ENCODE measurements at places on chromosomes 6 and 20. TPM values are rescaled to one million over a fixed set of nuclear protein-coding genes. Genes with fewer than 3 reads are reported as not detected.

The OPN5 gene
- not detected for total RNA-seq

The SIRPB1 gene
- 1.2 TPM for total RNA-seq

The CLPSL1 gene
- not detected for total RNA-seq

The GATA5 gene
- not detected for total RNA-seq

The DNPH1 gene
- 78.0 TPM for total RNA-seq

The PLEKHG1 gene
- total RNA-seq = 6.3 TPM

The HLA-C gene
- total RNA-seq = 398 TPM

The ULBP1 gene
- total RNA-seq = 0.44 TPM

The E2F3 gene
- total RNA-seq = 4.9 TPM

The PLN gene
- total RNA-seq = not detected

The EFCAB8 gene
- not detected for total RNA-seq

The OR2H2 gene
- not detected for total RNA-seq

The CCDC28A gene
- 26.9 TPM for total RNA-seq

The ARG1 gene
- total RNA-seq = not detected

The MAPK14 gene
- 78.8 TPM for total RNA-seq

The SLC32A1 gene
- not detected for total RNA-seq

The NINL gene
- total RNA-seq = 16.3 TPM

The RAD21L1 gene
- total RNA-seq = not detected

The HLA-DRB1 gene
- 0.17 TPM for total RNA-seq

The HSPA12B gene
- total RNA-seq = 5.1 TPM

The MBOAT1 gene
- 4.8 TPM for total RNA-seq

The GNAS-AS1 gene
- total RNA-seq = 1.3 TPM

The HAO1 gene
- not detected for total RNA-seq

The BPIFB1 gene
- total RNA-seq = not detected

The HDAC2 gene
- 45.3 TPM for total RNA-seq

The PCED1A gene
- 24.0 TPM for total RNA-seq

The RBM38 gene
- 7.3 TPM for total RNA-seq

The GLP1R gene
- total RNA-seq = not detected

The SYCP2L gene
- total RNA-seq = not detected

The CALHM6 gene
- total RNA-seq = 0.44 TPM

The C20orf204 gene
- 0.99 TPM for total RNA-seq

The SLC44A4 gene
- total RNA-seq = not detected

The VNN1 gene
- total RNA-seq = not detected

The RUNX2 gene
- total RNA-seq = 4.5 TPM

The DACT2 gene
- total RNA-seq = not detected

The CBLN4 gene
- not detected for total RNA-seq
